AG20443 (cell line): ENCODE measurements at places on chromosomes 7 and 10.

GRCh38 chr10:63713191-63714144 is 192.3 kb downstream of the REEP3 start:
- DNase-seq: no peak

DNA sequence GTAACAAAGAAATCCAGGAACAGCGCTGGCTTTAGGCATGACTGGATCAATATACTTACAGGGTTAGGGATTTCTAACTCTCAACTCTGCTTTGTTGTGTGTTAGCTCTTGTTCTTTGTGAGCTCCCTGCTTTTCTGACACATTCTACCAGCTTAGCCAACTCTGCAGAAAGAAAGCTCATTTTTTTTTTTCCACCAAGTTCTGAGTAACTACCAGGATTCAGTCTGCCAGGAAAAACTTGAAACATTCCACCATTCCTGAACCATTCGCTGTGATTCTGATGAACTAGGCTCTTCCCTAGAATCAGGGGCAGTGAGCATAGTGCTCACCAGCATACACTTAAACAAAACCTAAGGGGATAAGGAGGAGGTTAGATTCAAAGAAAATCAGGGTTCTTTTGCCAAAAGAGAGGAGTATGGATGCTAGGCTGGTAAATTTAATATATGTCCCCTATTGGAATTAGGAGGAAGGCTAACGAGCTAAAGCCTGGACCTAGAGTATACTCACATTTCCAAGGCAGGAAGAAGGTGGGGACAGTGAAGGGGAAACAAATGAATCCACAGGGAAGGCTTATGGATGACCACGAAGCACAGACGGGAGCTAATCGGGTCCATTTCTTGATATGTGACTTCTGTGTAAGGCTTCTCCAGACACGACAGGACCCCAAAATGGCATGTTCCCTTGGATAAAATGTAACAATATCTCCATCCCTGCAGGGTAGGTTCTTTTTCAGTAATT is 183.4 kb downstream of the PRKG1 start:
- DNase-seq: peak; percentile 68

DNA sequence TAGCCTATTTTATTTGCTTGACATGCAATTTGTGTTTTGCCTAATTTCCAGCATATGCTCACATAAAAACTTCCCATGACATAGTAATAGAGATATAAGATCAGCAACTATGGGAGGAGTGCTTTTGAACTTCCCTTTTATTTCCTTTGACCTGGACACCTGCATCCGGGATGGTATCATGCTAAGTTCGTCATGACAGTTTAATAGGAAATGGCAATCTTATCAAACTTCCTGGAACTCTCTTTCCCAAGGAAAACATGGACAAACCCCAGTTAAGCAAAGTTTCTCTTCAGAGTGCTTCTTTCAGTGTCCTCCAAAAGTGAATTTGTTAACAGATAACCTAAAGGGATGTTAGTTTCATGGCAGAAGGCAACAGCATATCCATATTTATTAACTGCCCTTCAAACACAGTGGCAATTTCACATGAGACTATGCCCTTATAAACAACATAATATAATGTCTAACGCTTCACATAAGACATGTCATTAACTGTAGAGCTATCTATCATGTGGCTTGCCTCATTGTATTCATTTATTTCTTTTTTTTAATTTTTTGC is 474.7 kb upstream of the SEMA3A start:
- no peak for DNase-seq

GRCh38 chr7:143980746-143981510 is 19.2 kb upstream of the OR6B1 start:
- no peak for DNase-seq

DNA sequence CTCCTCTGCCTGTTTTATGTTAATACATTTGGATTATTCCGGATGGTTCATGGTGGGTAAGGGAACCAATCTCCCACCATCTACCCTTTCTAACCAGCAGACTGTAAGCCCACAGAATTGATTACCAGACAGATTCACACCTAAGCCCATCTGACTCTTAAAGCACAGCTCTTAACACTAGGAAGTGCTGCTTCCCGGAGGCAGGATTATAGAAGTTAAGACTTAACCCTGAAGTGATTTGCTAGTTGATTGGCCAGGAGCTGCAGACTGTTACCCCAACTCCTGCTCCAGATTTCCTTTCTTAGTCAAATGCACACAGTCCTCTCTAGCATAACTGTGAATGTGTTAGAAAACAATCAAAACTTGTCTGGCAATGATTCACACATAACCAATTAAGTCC is 221.7 kb downstream of the CDK14 start:
- DNase-seq: no peak

DNA sequence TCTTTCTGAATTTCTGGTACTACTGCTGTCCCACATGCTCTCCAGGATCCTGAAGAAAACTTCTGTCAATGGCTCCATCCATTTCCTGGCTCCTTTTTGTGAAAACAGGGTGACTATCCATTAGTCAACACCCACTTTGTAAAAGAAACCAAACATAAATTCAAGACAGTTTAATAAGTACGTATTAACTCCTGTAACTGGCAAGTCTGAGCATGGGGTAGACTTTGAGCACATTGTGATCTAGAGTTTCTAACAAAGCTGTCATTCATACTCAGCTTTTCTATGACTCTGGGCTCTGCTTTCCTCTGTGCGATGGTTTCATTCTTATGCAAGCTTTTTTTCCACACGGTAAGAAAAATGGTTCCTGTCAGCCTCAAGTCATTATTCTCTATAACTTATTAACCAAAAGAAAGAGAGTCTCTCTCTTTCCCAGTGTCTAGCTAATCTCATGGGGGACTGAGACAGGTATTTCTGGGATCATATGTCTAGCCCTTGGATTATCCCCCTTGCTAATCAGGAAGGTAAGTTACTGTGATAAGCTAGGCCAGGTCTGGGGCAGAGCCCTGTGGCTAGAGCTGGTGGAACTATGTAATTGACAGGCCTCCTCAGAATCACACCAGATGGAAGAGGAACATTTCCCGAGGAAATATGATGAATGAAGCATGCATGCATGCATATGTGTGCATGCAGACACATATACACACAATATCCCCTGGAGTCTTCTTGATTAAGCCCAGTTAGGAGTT is 98.5 kb downstream of the GNAI1 start:
- DNase-seq: no peak

DNA sequence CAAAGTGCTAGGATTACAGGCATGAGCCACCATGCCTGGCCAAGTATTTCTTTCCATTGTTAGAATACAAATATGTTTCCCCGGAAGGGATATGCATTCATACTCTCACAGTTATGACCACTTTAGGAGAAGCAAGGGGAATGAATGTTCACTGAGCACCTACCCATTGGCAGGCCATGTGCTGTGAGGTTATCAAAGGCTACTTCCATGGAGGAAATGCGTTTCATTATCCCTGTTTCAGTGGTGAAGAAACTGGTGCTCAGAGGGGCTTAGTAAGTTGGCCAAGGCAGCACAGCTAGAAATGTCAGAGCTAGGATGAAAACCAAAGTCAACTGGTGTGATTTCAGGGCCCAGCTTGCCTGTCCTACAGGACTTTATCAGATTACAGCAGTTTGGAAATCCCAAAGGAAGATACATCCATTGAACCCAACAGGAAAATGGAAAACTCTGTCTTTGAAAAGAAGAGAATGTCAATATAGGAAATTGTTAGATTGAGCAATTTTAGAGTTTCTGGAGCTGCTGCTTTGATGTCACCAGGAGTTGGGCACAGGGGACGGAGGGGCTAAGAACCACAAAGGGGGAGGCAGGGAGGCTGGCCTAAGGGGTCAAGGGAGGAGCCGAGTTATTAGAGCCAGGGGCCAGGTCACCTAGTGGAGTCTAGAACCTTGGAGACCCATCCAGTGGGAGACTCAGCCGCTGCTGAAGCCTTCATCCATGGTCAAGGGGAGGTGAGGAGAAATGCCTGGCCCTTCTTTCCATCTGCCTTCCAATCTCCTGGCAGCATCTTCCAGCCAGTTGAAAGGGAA is 319.8 kb downstream of the FRMD4A start:
- no peak for DNase-seq

GRCh38 chr10:72234560-72235095 is 18.6 kb upstream of the ASCC1 start:
- DNase-seq: no peak

GRCh38 chr7:130256704-130257103 is 10.0 kb upstream of the CPA2 start:
- DNase-seq: no peak

- DNase-seq: no peak
These were observed 10.3 kb downstream of the TMEM229A start for GRCh38 chr7:124022551-124022950.

GRCh38 chr10:42111661-42112330 is 526.6 kb downstream of the ZNF33B start:
- no peak for DNase-seq

GRCh38 chr7:73970801-73971229 is 57.2 kb upstream of the ELN start:
- DNase-seq: no peak

- peak; percentile 49 for DNase-seq
These were observed 194.8 kb downstream of the MAD1L1 start for GRCh38 chr7:2037808-2038522.

- DNase-seq: peak; percentile 64
These were observed 180.5 kb downstream of the ZNF365 start for GRCh38 chr10:62554632-62555199.

DNA sequence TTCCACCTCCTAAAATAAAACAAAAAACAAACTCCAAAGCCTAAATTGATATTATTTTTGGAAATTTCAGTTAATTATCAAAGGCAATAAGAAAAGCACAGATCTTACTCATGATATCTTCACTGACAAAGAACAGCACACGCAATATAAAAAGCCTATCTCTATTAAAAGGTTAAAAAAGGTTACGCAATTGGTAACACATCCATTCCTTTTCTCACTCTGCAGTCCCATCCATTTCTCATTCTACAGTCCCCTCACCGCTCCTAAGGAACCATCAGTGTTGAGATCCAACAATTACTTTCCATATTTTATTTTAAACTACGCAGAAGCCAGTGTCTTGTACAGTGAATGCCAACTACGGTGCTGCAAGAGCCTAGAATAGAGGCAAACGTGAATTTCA is 1.3 kb downstream of the SEC61G start:
- DNase-seq: no peak

GRCh38 chr7:138666385-138666784 is 34.8 kb downstream of the SVOPL start:
- no peak for DNase-seq

GRCh38 chr7:1987084-1987535 is 245.6 kb downstream of the MAD1L1 start:
- DNase-seq: no peak

DNA sequence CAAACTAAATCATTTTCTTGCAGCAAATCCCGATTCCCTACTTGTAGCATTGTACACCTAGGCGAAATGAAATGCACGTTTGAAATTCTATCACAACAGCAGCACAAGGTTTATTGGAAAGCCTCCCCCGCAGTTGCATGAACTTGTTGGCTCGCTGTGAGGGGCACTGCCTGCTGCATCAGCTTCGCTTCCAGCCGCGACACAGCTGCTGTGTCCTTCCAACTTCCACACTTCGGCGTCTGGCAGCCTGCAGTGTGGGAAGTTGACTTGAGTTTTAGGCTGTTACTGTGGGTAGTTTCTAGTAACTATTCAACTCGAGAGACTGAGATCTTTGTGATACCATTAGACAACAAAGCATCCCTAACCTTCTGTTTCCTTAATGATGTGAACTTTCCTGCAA is 315.8 kb upstream of the TPK1 start:
- DNase-seq: no peak

- DNase-seq: no peak
These were observed 137.4 kb upstream of the CDC14C start for GRCh38 chr7:48786951-48787350.

GRCh38 chr7:157297185-157297584 is 39.6 kb upstream of the DNAJB6 start:
- no peak for DNase-seq

DNA sequence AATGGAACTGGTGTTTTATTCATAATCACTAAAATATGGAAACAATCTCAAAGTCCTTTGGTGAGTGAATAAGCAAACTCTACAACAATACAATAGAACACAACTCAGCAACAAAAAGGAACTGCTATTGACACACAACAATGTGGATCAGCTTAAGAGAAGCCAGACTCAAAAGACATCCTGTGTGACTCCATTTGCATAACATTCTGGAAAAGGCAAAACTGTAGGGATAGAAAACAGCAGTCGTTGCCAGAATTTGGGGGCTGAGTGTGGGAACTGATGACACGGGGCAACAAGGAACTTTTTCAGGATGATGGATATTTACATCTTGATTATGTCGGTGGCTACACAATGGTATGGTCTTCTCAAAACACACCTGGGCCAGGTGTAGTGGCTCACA is 32.4 kb upstream of the SVIL start:
- DNase-seq: no peak

GRCh38 chr10:74022926-74023629 is 25.2 kb downstream of the VCL start:
- no peak for DNase-seq

DNA sequence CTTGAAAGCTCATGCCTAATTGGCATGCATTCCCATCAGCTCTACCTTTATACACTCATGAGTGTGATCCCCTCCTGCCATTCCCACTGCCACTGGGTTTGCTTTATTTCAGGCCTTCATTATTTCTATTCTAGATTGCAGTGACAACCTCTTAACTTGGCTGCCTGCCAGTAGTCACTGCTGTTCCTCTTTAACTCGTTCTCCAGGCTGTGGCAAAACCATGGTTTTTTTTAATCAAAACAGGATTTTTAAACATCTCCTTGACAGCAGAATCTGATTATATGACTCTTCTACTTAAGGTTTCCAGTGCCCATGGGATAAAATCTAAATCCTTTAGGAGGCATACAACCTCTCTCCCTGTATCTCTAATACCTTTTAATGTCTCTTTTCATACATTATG is 223.7 kb upstream of the PCDH15 start:
- DNase-seq: no peak

DNA sequence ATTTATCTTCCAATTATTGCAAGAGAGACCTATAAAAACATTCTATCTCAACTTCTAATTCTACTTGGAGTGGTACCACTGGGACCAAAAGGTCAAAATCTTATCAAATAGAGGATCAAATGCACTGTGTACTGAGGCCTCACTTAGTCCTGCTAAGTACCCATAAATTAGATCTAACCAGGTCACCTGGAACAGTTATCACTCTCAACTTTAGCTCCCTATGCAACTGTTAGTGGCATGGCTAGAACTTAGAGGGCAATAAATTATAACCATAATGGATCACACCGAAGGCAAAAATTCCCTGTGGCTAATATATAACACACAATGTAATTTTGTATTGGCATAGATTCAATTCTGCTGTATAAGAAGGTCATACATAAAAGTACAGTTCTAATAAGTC is 428.9 kb downstream of the PCDH15 start:
- DNase-seq: no peak

GRCh38 chr10:63437116-63437949 is 28.4 kb downstream of the JMJD1C start:
- DNase-seq: no peak
